Tibial nerve (tissue), 4 donors: ENCODE measurements at places on chromosomes 2 and 18. TPM values are rescaled to one million over a fixed set of nuclear protein-coding genes. Genes with fewer than 3 reads are reported as not detected.

DNA sequence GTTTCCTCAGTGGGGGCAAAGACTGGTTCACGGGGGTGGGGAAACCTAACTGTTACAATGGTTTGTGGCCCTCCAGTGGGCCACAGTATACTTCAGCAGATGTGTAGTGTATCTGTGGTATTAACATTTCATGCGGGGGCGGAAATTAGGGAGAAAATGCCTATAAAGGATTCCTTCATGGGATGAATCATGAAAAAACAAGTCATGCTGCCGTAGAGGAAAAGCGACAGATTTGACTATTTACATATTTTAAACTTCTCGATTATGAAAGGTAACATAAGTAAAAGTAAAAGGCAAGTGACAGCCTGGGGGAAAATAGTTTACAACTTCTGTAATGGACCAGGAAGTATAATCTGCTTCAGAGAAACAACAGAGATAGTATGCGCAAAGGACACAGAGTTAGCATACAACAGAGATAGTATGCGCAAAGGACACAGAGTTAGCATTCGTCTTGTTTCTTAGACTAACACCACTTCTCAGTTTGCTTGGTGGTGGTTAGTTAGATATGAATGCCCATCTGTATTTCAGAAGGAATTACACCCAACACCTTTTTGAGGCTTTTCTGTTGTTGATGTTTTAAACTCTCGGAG lies 41.1 kb downstream of the MRPS9 start:
- peaks cover 3% of the 10 kb centered on the region for H3K4me1 ChIP-seq
- H3K4me3 ChIP-seq: no peak overlapping the region
- H3K27me3 ChIP-seq: no peaks in the 10 kb centered on the region

DNA sequence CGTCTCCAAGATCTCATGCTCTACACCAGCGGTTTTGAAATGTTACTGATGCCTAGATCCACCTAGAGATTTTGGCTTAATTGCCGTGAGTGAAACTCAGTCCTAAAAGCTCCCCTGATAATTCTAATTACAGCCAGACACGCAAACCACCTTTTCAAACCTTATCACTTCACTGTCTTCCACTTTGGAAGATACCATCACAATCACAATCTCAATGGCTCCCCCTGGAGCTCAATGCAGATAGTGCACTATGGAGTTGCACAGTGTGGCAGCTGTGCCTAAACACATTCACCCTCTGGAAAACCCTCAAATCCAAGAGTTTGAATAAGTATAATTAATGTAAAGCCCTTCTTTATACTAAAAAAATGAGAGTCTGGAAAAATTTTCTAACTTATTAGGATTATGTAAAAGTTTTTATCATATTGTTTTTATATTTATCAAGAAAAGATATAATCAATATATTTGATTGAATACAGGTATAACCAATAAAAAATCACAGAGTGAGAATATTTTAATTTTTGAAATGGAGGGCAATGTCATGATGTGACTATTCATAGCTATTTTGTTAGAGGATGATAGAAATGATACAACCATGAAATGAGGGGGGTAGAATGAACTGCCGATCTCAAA lies 102.9 kb upstream of the SLC8A1 start:
- no peak overlapping the region for H3K27ac ChIP-seq
- no peaks in the 10 kb centered on the region for H3K36me3 ChIP-seq
- H3K4me3 ChIP-seq: no peak overlapping the region
- no peaks in the 10 kb centered on the region for H3K4me1 ChIP-seq
- DNase-seq: peak; percentile 95

DNA sequence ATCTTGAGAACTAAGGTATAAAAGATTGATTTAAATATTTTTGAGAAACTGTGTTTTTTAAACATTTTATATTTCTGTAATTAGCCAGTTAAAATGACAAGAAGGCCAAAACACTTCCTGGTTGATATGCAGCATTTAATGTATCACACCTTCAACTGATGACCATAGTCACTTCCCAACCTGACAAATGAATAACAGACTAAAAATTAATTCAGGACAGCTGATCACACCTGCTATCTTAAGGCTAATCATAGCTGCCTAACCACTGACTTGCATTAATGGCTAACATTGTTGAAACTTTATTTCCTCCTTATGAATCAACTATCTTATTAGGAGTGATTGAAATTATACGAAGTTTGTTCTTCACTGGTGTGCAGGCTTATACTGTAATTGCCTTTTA lies 125.8 kb upstream of the MSTN start:
- H3K4me1 ChIP-seq: no peaks in the 10 kb centered on the region
- H3K36me3 ChIP-seq: no peaks in the 10 kb centered on the region
- no peak overlapping the region for H3K4me3 ChIP-seq

DNA sequence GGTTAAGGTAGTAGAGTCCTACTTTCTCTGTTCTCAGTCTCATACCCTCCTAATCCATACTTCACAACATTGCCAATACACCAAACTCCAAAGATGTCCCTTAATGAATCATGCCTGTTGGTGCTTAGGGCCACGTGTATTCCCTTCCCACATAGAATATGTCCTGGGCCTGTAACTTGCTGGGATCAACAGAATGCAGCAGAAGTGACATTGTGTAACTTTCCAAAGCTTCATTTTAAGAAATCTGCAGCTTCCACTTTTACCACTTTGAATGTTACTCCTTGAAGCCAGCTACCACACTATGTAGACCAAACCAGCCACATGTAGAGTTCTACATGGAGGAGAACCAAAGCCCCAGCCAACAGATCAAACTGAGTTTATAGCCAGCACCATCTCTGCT lies 58.5 kb upstream of the ARHGAP15 start:
- H3K4me3 ChIP-seq: no peak overlapping the region
- H3K27me3 ChIP-seq: no peaks in the 10 kb centered on the region
- no peaks in the 10 kb centered on the region for H3K4me1 ChIP-seq
- no peak for DNase-seq
- no peaks in the 10 kb centered on the region for H3K36me3 ChIP-seq
- no peak overlapping the region for H3K27ac ChIP-seq

DNA sequence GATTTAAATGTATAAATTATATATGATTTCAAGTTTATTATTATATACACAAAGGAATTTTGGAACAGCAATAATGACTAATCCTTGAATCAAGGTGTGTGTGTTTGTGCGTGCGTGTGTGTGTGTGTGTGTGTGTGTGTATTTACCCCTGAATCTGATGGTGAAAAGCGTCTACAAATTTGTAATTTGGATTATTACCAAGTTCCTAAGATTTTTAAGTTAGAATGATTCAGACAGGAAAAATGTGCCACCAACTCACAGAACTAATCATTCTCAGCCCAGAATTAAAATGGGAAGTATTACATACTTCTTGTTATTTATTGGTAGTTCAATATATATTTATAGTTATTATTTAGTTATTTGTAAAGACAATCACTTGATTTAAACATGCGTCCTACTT lies 12.3 kb downstream of the CALCRL start:
- no peak overlapping the region for H3K4me3 ChIP-seq
- no peak overlapping the region for H3K27ac ChIP-seq
- no peaks in the 10 kb centered on the region for H3K36me3 ChIP-seq
- DNase-seq: no peak
- H3K4me1 ChIP-seq: no peaks in the 10 kb centered on the region
- no peaks in the 10 kb centered on the region for H3K27me3 ChIP-seq

DNA sequence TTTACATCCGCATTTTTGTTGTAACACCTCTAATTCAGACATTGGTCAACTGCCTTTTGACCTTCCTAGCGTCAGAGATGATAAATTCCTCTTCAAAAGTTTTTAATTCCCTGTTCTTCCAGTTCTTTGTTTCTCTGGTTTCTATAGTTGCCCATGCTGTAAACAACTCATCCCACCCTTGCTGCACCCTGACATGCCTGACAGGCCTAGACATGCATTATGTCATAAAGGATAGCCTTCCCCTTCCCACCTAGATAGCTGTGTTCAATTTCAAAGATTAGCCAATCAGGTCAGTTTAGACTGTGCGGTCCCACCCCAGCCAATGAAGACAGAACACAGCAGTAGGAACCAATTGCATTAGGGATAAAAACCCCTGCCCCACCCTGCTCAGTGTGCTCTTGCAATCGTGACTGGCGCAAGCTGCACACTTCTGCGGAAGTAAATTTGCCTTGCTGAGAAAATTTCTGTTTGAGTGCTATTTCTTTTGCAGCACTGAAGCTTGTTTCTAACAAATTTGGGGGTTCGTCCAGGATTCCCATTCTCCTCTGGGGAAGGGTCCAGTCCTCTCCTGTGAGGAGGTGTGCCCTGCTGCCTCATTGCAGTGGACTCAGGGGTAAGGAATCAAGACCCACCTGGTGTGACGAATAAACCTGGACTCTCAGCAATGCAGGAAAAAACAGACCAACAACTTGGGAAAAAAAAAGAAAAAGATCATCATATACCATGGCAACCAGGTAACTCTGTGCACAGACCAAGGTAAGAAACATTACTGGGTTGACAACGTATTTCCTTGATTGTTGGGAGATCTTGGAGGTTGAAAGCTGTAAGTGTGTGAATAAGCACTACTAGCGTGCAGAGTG lies 9.1 kb upstream of the SAP130 start:
- no peak overlapping the region for H3K4me3 ChIP-seq
- H3K4me1 ChIP-seq: no peaks in the 10 kb centered on the region
- H3K36me3 ChIP-seq: no peaks in the 10 kb centered on the region
- H3K27me3 ChIP-seq: no peaks in the 10 kb centered on the region

DNA sequence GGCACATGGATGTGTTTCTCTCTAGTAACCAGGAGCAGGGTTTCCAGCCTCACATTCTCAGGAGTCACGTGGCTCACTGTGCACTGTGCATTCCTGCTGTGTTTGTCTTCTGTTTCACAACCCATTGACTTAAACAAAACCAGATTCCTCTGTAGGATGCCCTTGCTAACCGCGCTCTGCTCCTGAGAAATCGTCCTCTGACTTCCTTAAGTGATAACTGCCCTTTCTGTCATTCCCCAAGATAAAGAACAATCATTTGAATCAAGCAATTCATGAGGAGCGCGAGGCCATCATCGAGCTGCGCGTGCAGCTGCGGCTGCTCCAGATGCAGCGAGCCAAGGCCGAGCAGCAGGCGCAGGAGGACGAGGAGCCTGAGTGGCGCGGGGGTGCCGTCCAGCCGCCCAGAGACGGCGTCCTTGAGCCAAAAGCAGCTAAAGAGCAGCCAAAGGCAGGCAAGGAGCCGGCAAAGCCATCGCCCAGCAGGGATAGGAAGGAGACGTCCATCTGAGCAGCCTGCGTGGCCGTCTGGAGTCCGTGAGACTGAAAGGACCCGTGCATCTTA lies 60.2 kb downstream of the RALBP1 start:
- H3K4me1 ChIP-seq: no peaks in the 10 kb centered on the region
- peaks cover 92% of the 10 kb centered on the region for H3K36me3 ChIP-seq
- H3K27me3 ChIP-seq: no peaks in the 10 kb centered on the region
- DNase-seq: peak; percentile 20
- peak overlapping the region; percentile 49 for H3K27ac ChIP-seq
- H3K4me3 ChIP-seq: no peak overlapping the region

DNA sequence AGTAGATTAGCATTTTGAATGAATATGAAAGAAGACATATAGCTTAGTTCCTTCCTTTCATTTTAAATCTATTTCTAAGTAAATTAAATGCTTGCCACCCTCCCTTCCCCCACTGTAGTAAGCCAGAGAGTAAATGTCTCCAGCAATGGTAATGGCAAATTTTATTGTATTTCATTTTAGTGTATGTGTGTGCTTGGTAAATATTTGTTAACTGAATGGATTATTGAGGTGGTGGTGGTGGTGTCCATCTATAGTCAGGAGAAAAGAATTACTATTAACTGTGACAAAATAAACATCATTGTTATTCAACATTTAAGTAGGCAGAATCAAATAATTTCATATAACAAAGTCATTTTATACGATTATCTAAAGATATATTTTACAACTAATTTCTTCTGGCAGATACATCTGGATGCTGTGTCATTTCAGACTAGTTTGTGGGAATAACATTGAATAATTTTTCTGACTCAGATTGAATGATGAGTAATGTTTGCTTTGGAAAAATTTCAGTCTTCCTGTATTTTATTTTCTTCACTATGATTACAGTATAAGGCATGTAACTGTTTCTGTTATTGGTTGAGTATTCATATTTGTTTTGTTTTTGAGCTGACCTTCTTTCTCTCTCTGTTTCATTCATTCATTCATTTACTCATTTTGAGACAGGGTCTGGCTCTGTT lies 18.3 kb downstream of the ASXL3 start:
- DNase-seq: no peak
- H3K27ac ChIP-seq: no peak overlapping the region
- no peaks in the 10 kb centered on the region for H3K36me3 ChIP-seq
- no peaks in the 10 kb centered on the region for H3K27me3 ChIP-seq
- H3K4me1 ChIP-seq: peaks cover 19% of the 10 kb centered on the region

DNA sequence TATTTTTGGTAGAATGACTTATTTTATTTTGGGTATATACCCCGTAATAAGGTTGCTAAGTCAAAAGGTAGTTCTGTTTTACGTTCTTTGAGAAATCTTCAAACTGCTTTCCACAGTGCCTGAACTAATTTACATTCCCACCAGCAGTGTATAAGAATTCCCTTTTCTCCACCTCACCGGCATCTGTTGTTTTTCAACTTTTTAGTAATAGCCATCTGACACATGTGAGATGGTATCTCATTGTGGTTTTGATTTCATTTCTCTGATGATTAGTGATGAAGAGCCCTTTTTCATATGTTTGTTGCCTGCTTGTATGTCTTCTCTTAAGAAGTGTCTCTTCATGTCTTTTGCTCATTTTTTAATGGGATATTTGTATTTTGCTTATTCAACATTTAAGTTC lies 215.2 kb upstream of the TFPI start:
- H3K4me1 ChIP-seq: no peaks in the 10 kb centered on the region
- no peak overlapping the region for H3K4me3 ChIP-seq
- no peaks in the 10 kb centered on the region for H3K27me3 ChIP-seq
- H3K27ac ChIP-seq: no peak overlapping the region

DNA sequence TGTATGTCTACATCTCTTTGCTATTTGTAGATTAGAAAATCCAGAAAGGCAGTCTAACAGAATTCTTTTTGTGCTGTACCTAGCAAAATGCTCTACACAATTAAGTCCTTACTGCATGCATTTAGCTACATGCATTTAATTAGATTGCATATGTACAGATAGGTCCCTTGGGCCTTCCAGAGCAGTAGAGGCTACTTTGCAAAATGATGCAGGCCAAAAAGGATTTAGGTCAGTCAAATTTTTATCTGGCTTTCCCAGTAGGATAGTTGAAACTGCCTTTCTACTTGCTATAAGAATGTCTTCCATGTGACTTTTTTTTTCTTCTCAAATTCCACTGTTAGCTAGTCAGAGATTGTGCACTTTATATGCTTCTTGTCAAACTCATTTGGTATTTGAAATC lies 19.3 kb downstream of the GALNT13 start:
- no peaks in the 10 kb centered on the region for H3K4me1 ChIP-seq
- no peak overlapping the region for H3K4me3 ChIP-seq
- no peak overlapping the region for H3K27ac ChIP-seq
- H3K36me3 ChIP-seq: no peaks in the 10 kb centered on the region

- H3K4me3 ChIP-seq: no peak overlapping the region
- no peak overlapping the region for H3K27ac ChIP-seq
- no peak for DNase-seq
- no peaks in the 10 kb centered on the region for H3K4me1 ChIP-seq
- no peaks in the 10 kb centered on the region for H3K27me3 ChIP-seq
These were observed 315.4 kb upstream of the ZC3H15 start for GRCh38 chr2:186170693-186171092.

The ERFE gene
- not detected for total RNA-seq

The SETBP1 gene
- total RNA-seq: 40.8 TPM

The HOXD4 gene
- total RNA-seq: 3.8 TPM

The TTN gene
- 15.5 TPM for total RNA-seq
